ENCODE measurements at places on chromosomes 7 and 10.

DNA sequence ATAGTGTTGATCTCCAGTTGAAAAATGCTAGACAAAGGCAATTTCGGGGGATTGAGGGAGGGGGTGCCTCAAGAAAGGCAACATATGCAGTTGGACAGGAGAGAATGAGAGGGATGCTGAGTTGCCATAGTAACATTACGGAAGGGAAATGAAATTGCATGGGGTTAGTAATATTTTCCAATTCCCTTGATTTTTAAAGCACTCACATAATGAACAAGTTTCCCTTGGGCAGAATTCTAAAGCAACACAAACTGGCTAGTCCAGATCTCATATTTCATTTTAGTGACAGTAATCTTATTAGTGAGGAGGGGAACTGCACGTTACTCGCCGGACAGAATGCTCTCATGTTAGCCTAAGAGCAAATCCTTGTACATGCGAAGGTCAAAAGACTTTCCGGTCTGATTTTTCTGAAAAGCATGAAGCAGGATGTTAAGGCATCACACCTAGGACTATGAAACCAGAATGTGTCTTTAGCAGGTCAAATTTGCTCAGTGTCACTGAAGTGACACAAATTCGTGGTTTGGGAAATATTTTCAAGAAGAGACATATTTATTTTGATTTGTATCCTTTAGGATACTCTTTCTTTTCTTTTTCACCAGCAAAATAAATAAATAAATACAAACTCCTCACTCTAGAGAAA, 165.5 kb downstream of the ANK3 start:
- DNase-seq = no peak

- no peak for DNase-seq
Measured at GRCh38 chr10:79060641-79061255, 8.0 kb upstream of the ZMIZ1 start.

- no peak for DNase-seq
Measured at GRCh38 chr7:117480055-117480362, 184 bp downstream of the CFTR start.

DNA sequence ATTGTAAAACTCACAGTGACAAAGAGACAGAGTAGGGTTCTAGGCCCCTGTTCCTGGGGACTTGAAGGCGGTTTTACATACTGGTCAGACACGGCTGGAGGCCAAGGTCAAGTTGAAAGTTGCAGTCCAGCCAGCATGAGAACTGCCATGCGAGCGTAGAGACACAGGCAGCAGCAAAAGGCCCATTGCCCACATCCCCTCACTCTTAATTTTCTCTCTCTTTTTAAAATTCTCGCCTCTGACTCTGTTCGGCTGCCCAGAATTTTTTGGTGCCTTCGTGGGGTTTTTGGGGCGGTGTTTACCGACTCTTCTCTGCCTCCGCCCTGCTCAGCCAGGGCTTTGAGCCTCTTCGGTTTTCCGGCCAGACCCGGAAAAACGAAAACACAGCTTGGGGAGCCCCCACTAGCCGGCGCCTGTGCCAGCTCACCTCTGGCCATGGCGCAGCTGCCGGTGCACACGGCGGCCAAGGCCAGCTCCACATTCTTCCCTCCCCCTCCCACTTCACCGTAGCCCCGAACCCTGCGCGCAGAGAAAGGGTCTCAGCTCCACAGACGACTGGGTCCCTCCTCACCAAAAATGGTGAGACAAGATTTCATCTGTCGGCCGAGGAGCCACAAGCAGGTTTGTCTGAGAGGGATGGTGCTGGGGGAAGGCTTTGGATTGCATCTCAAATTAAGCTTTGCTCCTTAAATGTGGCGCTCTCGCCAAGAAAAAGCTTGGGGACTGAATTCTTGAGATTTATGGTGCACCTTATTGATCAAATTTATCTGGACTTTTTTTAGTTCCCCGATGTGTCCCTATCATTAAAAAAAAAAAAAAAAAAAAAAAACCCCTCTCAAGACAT, 2.3 kb upstream of the HOXA13 start:
- no peak for DNase-seq

DNA sequence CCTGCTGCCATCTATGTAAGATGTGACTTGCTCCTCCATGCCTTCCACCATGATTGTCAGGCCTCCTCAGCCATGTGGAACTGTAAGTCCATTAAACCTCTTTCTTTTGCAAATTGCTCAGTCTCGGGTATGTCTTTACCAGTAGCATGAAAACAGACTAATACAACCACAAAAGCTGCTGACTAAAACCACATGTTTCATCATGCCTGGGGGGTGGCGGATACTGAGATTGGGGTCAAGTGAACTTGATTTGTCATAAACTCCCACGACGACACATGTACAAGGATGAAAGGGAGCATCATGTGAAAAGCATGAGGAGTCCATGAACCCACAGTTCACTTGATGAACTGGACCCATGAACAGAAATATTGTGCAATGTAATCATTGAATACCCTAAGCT, 134.9 kb upstream of the ANK3 start:
- DNase-seq = no peak

DNA sequence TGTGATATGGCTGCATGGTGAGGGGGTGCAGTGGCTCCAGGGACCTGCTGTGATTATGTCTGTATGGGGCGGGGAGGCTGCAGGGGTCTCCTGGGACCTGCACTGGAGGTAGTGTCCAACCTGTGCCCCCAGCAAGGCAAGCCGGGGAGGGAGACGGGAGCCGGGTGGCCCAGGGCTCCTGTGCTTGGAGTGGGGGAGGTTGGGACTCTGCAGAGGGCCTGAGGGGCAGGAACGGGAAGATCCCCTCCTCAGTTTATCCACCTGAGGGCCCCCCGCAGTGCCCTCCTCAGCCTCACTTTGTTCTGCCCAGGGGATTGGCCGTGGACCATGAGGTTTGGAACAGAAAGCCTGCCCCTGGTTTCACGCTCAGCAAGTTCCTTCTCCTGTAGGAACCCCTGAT, 22.8 kb upstream of the PWWP2B start:
- no peak for DNase-seq

GRCh38 chr7:45026984-45027773, 27.2 kb downstream of the CCM2 start:
- DNase-seq = no peak

DNA sequence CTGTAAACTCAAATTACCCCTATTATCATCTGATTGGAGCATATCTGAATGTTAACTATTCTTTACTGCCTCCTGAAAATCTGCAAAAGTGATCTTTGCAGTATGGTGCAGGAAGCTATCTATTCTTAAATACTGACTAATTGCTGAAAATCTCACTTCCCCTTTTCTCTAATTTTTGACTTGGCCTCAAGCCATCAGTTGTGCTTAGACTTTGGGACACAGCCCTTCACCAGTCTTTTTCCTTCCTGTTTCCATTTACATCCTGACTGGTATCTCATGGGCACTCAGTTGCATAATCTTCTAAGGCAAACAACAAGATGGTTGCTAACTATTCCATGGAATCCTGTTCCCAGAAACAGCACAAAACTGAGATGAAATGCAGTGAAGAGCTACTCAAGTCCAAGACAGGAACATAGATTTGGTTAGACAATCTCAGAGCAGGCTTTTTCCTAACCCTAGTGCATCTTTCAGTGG, 228.5 kb downstream of the SORCS1 start:
- DNase-seq = no peak

GRCh38 chr7:33926535-33926934, 21.2 kb downstream of the BMPER start:
- no peak for DNase-seq

DNA sequence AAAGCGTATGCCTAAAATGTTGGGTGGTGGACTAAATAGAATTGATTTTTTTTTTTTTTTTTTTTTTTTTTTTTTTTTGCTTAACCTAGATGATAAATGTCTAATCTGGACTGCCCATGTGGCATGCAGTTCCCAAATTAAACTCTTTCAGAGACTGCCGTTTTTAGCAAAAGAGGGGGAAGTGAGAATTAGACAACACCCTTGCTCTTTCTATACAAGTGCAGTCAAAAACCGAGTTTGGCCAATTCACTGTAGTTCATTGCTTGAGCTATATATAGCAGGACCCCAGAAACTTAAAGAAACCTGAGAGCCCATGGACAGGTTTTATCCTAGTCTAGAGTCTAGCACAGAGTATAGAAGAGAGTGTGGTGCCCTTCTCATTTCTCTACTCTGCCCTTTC, 141.9 kb downstream of the GRM3 start:
- no peak for DNase-seq

DNA sequence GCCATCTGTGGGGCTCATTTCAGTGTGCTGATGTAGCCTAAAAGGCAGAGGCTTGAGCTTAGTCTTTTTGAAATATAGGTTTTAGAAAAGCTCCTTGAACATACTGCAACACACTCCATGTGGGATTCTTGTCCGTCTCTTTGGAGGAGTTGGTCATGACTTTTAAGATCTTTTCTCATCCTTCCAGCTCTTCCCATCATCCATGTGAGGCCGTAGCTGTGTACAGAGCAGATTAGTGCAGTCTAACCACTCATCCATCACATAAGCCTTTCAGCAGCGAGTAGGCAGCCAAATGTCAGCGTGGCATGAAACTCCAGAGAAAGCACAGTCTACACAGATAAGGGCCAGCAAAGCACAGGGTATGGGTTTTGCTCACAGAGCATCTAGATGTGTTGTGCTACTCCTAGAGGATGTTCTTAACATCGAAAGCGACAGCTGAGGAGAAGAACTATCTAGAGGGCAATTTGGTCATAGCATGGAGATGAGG, 28.1 kb upstream of the NPVF start:
- DNase-seq = no peak

- DNase-seq = no peak
Measured at GRCh38 chr7:156464339-156464738, 176.2 kb upstream of the RNF32 start.

DNA sequence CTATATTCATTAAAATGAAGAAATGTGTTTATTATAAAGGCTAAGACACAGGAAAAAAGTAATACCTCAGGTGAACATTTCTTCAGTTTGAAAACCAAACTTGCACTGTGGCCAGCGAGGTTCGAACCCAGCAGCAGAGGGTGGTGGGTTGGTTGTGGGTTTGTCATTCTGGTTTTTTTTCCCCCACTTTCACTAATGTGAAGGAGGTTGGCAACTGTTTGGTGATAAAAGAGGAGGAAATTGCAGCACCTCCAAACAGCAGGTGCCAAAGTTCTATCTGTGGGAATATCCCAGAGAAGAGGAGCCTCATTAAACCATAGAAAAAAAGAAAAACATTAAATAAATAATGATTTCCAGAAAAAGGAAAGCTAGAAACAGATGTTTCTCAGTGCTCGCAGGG, 36.6 kb upstream of the YAE1 start:
- no peak for DNase-seq

DNA sequence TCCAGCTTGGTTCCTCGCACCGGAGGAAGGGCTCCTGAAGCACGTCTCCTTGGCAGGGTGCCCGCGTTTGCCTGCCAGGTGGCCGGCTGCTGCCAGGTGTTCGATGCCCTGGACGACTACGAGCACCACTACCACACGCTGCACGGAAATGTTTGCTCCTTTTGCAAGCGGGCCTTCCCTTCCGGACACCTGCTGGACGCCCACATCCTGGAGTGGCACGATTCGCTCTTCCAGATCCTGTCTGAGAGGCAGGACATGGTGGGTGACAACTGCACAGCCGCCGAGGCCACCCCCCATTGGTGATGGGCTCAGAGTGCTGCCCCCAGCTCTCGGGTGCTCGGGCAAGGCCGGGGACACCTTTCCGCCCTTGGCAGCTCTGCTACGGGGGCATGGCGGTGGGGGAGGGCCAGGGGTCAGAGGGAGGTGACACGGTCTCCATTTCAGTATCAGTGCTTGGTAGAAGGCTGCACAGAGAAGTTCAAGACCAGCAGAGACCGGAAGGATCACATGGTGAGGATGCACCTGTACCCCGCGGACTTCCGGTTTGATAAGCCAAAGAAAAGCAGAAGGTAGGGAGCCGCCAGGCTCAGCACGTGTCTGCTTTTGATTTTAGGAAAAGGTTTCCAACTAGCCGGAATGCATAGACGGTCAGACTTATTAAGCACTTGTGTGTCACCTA, 1.1 kb downstream of the ZNF511 start:
- no peak for DNase-seq

GRCh38 chr10:100731407-100732240, 13.8 kb upstream of the PAX2 start:
- no peak for DNase-seq

DNA sequence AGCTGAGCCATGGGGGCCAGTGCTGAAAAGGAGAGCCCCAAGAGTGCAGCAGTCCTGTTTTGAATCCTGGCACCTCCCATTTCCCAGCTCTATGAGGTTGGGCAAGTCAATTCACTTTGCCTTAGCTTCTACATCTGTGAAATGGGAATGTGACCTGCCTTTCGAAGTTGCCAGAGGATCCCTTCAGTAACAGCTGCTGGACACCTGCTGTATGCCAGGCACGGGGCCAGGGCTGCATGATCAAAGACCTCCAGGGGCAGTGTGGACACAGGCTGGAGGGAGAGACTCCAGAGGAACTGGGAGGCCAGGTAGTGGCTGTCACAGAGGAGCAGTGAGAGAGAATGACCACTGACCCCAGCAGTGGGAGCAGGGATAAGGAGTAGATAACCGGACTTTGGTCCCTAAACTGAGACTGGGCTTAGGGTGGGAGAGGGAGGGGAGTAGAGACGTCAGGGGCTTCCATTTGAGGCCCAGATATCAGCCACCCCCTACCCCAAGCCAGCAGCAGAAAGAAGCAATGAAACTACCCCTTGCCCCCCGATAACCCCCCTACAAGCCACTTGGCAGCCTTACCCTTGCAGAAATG, 45.2 kb downstream of the SRRM3 start:
- no peak for DNase-seq

DNA sequence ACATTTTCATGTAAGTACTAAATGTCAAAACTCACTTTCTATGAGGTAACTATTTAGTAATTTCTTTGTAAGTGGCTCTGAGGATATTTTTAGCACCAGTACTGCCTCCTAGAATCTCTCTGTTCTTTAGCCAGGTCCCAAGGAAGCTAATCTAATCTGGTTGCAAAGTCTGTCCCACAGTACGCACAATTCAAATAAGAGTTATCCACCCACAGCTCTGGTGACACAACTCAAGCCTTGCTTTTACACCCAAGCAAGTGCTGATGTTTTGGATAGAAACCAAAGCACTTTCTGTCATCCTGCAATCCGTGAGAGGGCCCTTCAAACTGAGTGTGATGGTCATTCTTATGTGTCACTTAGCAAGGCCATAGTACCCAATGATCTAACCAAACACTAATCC, 14.5 kb downstream of the GIMAP5 start:
- DNase-seq = no peak

- no peak for DNase-seq
Measured at GRCh38 chr7:104453190-104453589, 124.8 kb downstream of the LHFPL3 start.

All from stimulated activated CD4-positive, alpha-beta T cell treated with anti-CD3 and anti-CD28 coated beads, Interleukin-15, amount 100 ng/mL, for 1 hour (primary cell).